ENCODE measurements at places on chromosomes 16 and 17.

- DNase-seq: no peak
These were observed 124.7 kb downstream of the NPIPB5 start for GRCh38 chr16:22635357-22635761.

DNA sequence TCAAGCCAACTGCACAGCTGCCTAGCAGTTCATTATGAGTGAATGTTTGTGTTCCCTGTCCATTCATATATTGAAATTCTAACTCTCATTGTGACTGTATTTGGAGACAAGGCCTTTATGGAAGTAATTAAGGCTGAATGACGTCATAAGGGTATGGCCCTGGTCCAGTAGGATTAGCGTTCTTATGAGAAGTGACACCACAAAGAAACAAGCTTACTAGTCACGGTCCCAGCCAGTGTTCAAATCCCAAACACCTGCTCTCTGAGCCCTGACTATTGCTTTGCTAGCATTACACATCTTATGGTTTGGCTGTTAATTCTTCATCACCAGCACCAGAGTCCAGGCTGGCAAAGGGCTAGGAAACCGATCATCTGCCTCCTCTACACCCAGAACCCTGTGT, 2.2 kb downstream of the ZNF668 start:
- peak; percentile 65 for DNase-seq

DNA sequence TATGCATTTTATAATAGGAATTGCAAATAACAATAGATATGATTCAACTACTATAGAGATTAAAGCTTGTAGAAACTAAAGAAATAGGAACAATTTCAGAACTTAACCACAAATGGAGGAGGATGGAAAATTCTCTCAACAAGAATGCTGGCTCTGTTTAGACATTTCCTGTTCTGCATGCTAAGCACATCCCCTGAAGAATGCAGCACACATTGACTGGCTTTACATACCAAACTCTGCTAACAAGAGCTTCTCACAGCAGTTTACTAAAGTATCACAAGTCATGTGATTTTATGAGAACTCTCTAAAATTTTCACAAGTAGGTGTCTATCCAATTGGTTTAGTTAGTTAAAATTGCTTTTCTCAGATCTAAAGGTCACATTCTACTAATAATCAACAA, 85.2 kb downstream of the SPAG9 start:
- peak; percentile 72 for DNase-seq

DNA sequence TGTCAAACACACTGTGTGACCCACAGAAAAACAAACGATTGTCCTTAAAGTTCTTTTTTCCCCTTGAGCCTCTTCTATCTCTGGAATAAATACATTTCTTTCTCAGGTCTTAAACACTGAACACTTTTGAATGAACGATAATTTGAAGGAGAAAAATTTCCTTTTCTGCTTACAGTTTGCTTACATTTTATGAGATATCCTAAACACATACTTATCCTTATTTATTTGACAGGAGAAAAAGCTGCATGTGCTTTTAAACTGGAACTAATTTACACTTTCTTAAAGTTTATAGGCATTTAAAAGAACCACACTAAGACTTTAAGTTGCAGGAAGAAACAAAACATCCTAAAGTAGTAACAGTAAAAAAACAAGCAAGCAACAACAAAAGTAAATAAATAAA, 4.7 kb upstream of the IGF2BP1 start:
- no peak for DNase-seq

DNA sequence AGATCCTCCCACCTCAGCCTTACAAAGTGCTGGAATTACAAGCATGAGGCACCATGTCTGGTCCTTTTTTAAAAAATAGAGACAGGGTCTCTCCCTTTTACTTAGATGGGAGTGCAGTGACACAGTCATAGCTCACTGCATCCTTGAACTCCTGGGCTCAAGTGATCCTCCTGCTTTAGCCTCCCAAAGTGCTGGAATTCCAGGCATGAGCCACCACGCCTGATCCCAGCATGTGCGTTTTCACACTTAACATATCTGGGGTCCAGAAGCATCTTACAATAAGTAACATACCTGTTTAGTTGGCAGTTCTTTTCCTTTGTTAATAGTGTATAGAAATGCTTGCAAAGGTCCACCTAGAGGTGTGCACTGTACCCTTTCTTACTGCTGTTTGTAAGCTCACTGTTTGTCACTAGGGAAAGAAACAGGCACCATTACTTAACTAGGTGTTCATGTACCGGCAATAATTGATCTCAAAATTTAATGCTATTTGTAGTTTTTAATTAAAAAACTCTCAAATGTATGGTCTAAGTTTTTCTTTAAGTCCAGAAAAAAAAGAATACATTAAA, 221.7 kb downstream of the RPTOR start:
- no peak for DNase-seq

DNA sequence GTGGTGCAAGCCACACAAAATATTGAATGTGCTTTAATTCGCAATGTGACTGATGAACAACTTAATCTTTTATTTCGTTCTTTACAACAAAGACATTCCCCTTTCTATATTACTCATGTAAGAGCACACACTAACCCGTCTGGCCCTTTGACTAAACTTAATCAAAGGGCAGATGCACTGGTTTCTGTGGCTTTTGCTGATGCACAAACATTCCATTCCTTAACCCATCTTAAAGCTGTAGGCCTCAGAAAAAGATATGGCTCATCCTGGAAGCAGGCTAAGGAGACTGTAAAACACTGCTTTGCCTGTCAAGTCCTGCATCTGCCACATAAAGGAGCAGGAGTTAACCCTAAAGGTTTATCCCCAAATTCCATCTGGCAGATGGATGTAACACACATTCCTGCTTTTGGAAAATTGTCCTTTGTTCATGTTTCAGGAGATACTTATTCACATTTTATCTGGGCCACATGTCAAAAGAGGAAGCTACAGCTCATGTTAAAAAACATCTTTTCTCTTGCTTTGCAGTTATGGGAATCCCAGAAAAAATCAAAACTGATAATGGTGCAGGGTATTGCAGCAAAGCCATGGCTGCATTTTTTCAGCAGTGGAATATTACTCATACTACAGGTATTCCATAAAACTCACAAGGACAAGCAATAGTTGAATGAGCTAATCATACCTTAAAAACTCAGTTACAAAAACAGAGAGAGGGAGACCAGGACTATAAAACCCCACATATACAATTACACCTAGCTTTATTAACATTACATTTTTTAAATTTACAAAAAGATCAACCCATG, 137.2 kb downstream of the AHSP start:
- DNase-seq: no peak

- peak; percentile 46 for DNase-seq
These were observed 35.0 kb upstream of the SLC5A10 start for GRCh38 chr17:18916816-18917500.

DNA sequence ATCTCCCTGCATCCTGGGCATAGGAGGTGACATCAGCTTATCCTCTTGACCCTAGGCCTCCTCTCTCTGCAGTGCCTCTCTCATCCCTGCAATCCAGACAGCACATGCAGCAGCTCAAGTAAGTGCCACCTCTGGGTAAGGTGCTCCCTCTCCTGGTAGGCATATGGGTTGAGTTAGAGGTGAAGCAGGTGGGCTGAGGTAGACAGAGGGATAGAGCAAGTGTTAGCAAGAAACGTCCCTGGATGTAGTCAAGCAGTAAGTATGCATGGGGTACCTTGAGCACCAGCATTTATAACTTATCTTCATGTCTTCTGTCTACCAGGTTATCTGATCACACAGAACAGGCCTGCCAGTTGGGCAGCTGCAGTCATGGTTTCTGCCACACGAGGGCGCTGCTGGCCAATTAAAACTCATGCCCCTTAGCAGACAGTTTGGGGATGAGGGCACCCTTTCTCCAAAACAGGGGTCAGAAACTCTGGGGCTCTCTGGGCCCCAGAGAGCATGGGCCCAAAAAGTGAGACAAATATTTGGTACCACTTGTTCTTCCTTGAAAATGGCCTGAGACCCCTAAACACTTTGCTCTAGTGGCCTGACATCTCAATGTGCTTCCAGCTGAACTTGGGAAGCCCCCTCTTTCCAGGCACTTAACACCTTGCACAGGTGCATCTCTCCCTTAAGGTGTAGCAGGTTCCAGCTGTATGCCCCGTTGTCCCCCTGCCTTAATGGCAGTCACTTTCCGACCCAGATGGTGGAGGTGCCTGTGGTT, 59.8 kb downstream of the NEUROD2 start:
- DNase-seq: peak; percentile 81

DNA sequence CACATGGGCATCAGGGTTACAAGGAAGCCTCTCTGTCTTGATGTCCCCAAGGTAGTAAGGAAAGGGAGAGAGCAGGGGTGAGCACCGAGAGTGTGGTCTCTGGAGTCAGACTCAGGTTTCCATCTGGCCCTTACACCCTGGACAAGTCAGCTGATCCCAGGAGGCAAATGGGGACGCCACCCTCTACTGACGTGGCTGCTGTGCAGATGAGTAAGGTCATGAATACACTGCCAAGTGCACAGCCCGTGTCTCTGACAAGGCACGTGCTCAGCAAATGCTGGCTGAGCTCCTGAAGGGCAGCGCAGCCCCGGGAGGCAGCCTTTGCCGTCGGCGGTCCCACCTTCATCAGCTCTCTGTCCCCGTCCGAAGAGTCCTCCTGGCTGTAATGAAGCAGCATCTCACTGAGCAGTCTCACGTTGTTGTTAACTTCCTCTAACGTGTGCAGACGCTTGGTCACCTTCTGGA, 19.4 kb downstream of the GGA3 start:
- DNase-seq: peak; percentile 85

GRCh38 chr17:80222376-80223141, 2.3 kb downstream of the SLC26A11 start:
- no peak for DNase-seq

DNA sequence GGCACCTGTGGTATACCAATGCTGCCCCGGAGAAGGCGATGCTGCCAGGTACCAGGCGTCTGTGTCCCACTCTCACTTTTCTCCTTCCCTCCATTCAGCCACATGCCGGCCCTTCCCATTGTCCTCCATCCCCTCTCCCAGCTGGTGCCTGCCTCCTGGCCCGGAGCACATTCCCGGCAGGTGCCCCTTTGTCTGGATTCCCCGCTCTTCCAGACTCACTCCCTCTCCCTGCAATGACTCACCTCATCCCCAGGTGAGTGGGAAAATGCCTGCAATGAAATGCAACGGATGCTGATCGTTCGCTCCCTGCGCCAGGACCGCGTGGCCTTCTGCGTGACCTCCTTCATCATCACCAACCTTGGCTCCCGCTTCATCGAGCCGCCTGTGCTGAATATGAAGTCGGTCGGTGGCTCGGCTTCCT, 10.4 kb upstream of the KDM6B start:
- no peak for DNase-seq

DNA sequence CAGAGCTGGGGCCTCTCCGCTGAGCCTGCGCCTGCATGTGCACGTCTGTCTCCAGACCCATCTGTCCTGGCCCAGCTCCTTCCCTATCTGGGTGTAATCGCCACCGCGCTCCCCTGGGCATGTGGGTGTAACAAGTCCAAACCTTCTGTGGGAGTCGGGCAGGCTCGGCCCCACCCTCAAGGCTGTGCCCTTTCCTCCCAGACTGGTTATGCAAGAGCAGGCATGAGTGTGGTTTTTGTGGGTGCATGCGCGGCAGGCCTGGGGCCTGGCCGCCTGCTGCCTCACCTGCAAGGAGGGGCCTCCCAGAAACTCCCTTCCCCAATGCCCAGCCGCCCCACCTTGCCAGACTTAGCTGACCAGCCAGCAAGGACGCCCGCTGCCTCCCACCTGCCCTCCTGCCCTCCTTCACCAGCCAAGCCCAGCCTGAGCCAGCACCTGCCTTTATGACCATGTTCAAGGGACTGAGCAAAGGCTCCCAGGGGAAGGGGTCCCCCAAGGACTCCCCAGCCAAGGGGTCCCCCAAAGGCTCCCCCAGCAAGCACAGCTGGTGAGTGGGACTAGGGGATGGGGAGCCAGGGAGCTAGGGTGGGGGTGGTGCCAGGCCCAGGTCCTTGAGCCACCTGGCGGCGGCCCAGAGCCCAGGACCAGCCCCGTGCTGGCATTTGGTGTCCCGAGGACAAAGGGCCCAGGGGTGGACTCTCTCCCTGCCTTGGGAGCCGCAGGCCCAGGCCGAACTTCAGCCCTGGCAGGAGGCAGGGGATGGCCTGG, at the start of gene EVPLL:
EVPLL (plus strand) TSS at position 342 of the 768 bp plus-strand sequence. CDS start 3,160 bp downstream, outside the sequence.
- DNase-seq: no peak

DNA sequence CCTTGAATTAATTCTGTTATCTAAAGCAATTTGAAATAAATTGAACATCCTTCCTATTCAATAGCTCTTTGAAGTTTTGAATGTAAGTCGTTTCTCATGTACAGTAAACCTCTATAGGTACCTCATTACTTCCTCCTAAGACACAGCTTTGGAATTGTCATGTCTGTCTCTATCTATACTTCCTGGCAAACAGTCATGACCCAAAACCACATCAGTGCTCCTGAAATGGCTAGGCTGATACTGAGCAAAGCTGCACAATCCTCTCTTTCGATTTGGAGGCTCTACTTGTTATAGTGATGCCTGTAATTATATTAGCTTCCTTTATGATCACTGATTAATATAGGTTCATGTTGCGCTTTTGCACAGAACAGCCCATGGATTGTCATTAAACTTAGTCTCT, 110.1 kb downstream of the ADAMTS18 start:
- no peak for DNase-seq

DNA sequence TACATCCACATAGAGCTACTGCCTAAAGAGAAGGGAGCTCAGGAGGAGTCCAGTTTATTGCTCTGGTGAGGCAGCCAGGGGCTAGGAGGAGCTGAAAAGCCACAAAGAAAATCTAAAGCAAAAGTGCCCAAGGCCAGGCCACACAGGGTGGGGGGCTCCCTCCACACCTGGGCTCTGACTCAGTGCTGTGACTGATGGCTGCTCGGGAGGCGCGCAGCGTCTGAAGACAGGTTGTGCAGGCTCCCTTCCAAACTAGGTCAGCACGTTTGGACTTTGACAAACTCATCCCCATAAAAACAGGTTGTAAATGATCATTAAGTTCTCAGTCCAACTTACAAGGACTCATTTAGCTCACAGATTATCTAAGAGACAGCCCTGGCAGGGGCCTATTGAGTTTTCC, 22.2 kb upstream of the LCMT1 start:
- no peak for DNase-seq

DNA sequence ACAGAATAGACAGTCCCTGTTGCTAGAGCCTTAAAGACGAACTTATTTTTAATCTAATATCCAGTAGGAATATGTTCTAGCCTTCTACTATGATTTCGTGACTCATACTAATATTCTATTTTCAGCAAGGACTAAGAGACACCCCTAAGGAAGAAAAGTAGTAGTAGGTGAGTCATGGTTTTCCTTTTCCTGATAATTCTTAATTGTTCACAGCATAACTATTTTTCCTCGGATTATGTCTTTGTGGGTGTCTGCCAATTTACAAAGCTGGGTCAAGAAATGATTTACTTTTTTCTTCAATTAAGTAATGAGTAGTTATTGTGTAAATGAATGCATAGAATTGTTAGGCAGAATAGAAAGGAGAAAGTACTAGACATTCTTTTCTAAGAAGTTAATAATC, 292.2 kb downstream of the TOX3 start:
- DNase-seq: no peak
